ENCODE measurements at places on chromosomes 12 and 14. TPM values are rescaled to one million over a fixed set of nuclear protein-coding genes. Genes with fewer than 3 reads are reported as not detected.

OR11H12 gene
- total RNA-seq = not detected

COL2A1 gene
- total RNA-seq = not detected

STON2 gene
- 8.1 TPM for total RNA-seq

MANSC1 gene
- total RNA-seq = 36.6 TPM

OR4E2 gene
- not detected for total RNA-seq

FRMD6 gene
- 72.3 TPM for total RNA-seq

TSPAN9 gene
- 39.5 TPM for total RNA-seq

IL26 gene
- total RNA-seq = not detected

LACRT gene
- total RNA-seq = not detected

DNA sequence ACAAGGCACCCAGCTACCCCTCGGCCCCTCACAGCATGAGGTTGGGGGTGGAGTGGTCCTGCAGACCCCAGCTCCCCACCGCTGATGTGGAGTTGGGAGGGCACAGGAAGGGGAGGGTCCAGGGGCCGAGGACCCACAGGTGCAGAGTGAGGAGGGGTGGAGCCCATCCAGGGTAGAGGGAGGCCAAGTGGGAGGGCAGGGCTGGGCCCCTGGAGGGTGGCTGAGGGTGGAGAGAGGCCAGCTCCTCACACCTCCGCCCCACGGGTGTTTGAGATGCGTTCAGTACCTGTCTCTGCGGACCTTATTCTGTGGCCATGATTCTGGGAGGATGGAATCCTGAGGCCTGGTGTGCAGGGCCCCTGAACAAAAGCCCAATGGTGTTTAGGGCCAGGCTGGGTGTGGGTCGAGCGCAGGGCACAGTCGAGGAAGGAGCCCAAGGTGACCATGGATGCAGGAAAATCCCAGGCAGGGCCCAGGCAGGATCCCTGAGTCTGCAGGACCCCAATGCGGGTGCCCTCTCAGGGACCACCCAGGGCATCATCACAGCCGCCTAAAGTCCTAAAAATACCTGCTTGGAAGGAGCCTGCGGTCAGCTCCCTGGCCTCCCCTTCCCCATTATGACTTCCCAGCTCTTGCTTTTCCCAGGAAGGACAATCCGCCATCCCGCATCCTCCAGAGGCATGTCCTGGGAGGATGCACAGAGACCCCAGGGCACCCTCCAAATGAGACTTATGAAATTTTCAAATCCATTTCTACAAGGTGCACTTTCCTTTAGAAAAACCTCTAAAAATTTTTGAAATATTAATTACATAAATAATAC lies 377.1 kb upstream of the SFSWAP start:
- H3K27ac ChIP-seq = no peak overlapping the region
- no peak overlapping the region for H3K4me3 ChIP-seq
- no peaks in the 10 kb centered on the region for H3K4me1 ChIP-seq
- no peak for DNase-seq
- H3K36me3 ChIP-seq = no peaks in the 10 kb centered on the region

DNA sequence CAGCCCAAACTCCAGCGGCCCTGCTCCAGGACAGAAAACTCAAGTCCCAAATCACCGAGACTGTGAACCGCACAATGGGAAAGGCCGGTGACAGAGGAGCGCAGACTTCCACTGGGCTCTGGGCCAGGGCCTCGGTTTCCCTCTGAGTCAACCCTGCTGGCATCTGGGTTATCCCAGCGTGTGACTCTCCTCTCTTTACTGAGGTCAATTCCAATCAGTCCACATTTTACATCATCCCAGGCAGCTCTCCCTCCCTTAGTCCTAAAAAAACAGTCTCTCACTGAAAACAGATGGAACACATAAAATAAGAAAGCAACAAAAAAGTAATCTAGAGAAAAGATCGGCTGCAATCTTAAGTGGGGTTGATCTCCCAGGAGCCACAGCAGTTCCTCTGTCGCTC lies 36.9 kb downstream of the ITPK1 start:
- no peak overlapping the region for H3K27ac ChIP-seq
- peaks cover 32% of the 10 kb centered on the region for H3K4me1 ChIP-seq
- no peaks in the 10 kb centered on the region for H3K36me3 ChIP-seq
- no peak overlapping the region for H3K4me3 ChIP-seq
- H3K27me3 ChIP-seq = no peaks in the 10 kb centered on the region
- no peak for DNase-seq

DNA sequence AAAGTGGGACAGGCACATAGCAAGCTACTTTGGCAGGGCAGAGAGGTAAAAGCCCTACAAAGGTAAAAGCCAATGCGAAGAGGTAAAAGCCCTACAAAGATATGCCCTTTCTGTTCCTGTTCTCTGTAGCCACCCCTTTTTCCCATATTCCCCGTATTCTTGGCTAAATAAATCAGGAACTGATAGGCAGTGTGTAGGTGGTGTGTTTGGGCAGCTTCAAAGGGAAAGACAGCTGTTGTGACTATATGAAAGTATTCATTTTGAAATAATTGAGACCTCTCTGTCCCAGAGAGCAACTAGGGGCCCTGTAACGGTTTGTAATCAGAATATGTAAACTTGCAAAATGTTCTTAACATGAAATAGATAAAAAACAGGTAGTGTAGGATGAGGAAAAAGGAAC lies 11.3 kb upstream of the SLC41A2 start:
- DNase-seq = no peak
- no peak overlapping the region for H3K4me3 ChIP-seq
- no peak overlapping the region for H3K27ac ChIP-seq
- no peaks in the 10 kb centered on the region for H3K36me3 ChIP-seq
- peaks cover 12% of the 10 kb centered on the region for H3K4me1 ChIP-seq

GRCh38 chr14:60396718-60397343 lies 89.0 kb downstream of the C14orf39 start:
- no peaks in the 10 kb centered on the region for H3K4me1 ChIP-seq
- no peak overlapping the region for H3K4me3 ChIP-seq
- DNase-seq = no peak
- no peaks in the 10 kb centered on the region for H3K27me3 ChIP-seq

GRCh38 chr12:116106870-116107269 lies 170.6 kb downstream of the MED13L start:
- H3K4me3 ChIP-seq = no peak overlapping the region
- H3K36me3 ChIP-seq = no peaks in the 10 kb centered on the region
- H3K27me3 ChIP-seq = no peaks in the 10 kb centered on the region
- H3K27ac ChIP-seq = no peak overlapping the region
- no peak for DNase-seq

GRCh38 chr12:78555802-78556201 lies 308.8 kb upstream of the SYT1 start:
- H3K27ac ChIP-seq = no peak overlapping the region
- H3K36me3 ChIP-seq = no peaks in the 10 kb centered on the region
- no peaks in the 10 kb centered on the region for H3K27me3 ChIP-seq
- no peak for DNase-seq
- H3K4me3 ChIP-seq = no peak overlapping the region

GRCh38 chr12:48986720-48987291 lies 8.7 kb downstream of the WNT1 start:
- DNase-seq = no peak
- H3K27ac ChIP-seq = no peak overlapping the region
- H3K4me1 ChIP-seq = peaks cover 18% of the 10 kb centered on the region
- H3K4me3 ChIP-seq = no peak overlapping the region

- no peak for DNase-seq
- H3K36me3 ChIP-seq = no peaks in the 10 kb centered on the region
- H3K4me3 ChIP-seq = no peak overlapping the region
- H3K27me3 ChIP-seq = no peaks in the 10 kb centered on the region
- no peak overlapping the region for H3K27ac ChIP-seq
- no peaks in the 10 kb centered on the region for H3K4me1 ChIP-seq
Measured at GRCh38 chr12:69894800-69895383, 69.9 kb downstream of the MYRFL start.

DNA sequence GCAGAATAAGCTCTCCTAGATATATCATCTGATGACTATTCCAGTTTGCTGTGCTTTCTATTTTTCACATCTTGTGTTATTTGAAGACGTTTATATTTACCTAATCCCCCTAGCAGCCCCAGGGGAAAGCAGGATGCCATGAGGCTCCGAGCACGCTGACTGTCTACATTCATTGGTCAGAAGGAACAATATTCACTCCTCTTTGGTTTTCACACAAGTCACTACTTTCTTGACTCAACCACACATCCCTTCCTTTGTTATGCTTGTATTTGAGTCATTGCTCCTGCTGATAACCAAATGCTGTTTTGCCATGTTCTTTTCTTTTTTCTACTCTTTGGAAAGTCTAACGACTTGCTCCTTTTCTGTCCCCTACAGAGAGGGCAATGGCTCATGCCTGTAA lies 86.5 kb upstream of the SLC38A2 start:
- no peak overlapping the region for H3K4me3 ChIP-seq
- peaks cover 26% of the 10 kb centered on the region for H3K4me1 ChIP-seq
- no peaks in the 10 kb centered on the region for H3K36me3 ChIP-seq
- no peaks in the 10 kb centered on the region for H3K27me3 ChIP-seq
- peak overlapping the region; percentile 61 for H3K27ac ChIP-seq
- no peak for DNase-seq

GRCh38 chr14:35403114-35403602 lies 1.4 kb downstream of the NFKBIA start:
- H3K27ac ChIP-seq = peak overlapping the region; percentile 82
- H3K27me3 ChIP-seq = no peaks in the 10 kb centered on the region

DNA sequence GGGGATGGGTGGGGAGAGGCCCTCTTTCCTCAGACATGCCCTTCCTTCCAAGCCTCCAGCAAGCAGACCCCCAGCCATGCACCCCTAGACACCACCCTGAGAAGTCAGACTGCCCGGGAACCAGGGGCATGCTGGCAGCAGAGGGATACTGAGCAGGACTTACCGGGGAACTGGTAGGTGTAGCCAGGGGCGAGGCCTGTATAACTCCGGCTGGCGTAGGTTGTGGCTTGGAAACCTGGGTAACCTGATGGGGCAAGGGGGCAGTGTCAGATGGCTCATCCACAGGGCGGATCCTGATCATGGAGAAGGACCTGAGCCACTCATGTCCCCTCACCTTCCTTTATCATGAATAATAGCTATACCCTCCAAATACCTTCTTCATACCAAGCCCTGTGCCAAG lies 15.8 kb downstream of the MSI1 start:
- no peaks in the 10 kb centered on the region for H3K36me3 ChIP-seq
- H3K27me3 ChIP-seq = no peaks in the 10 kb centered on the region
- peaks cover 13% of the 10 kb centered on the region for H3K4me1 ChIP-seq
- H3K4me3 ChIP-seq = no peak overlapping the region
- no peak overlapping the region for H3K27ac ChIP-seq

DNA sequence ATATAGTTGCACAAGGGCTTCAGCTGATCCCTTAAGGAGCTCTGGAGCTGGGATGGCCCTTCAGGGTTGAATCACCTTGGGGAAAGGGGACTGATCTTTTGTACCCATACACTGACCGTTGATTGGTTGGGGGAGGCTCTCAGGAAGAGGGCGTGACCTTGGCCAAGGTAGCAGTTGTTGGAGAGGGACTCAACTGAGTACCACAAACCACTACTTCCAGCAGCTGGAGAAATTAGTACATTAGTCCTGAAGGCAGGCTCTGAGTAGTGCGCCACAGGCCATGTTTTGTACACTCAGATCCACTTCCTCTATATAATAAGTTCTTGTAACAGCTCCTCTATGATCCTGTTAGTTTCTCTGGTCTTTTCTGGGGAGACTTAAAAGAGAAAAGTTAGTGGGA lies 317.6 kb downstream of the CCDC91 start:
- no peaks in the 10 kb centered on the region for H3K36me3 ChIP-seq
- no peaks in the 10 kb centered on the region for H3K4me1 ChIP-seq
- no peak for DNase-seq
- H3K27me3 ChIP-seq = no peaks in the 10 kb centered on the region
- H3K27ac ChIP-seq = no peak overlapping the region

DNA sequence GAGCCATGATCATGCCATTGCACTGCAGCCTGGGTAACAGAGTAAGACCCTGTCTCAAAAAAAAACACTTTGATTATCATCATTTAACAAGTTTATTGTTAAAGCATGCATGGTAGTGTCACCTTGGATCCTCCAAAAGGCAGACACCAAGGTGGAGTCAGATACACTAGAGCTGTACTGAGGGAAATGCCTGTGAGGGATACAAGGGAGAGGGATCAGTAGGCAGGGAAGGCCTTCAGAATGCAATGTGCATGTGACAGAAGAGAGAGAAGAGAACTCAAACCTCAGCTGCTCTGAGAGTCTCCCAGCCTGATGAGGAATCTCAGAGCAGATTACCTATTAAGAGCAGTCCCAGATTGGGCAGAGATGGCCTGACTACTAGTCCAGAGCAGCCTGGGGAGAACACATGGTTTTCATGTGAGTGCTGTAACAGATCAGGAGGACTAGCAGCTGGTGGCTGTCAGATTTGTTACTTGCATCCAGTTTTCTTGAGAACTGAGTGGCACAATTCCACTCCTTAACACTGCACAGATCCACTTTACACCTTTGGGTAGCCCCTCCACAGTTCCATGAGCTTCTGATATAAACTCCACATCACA lies 38.0 kb upstream of the A2ML1 start:
- peaks cover 29% of the 10 kb centered on the region for H3K4me1 ChIP-seq
- H3K36me3 ChIP-seq = no peaks in the 10 kb centered on the region
- no peak overlapping the region for H3K27ac ChIP-seq

DNA sequence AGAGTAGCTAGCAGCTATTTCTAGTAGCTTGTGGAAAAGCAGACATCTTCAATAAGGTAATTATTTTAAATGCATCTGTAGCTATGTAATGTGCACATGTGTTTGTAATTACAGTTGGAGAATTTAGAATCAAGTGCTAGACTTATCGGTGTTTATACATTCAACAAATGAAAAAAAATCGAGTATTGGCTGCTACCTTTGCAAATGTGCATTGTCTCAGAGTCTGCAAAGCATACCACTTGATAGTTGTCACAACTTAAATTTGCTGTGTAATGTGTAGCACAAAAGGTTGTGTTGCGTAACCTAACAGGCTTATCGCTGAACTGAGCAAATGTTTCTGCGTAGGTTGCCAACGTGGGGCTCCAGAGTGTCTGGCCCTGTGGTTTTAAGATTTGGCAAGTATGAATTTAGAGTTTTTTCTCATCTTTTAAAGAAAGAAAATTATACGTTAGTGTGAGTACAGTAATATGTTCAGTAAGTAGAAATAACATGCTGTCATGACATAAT lies 44.3 kb downstream of the TMTC2 start:
- no peak overlapping the region for H3K27ac ChIP-seq
- H3K36me3 ChIP-seq = no peaks in the 10 kb centered on the region
- DNase-seq = no peak
- H3K4me3 ChIP-seq = no peak overlapping the region
- no peaks in the 10 kb centered on the region for H3K4me1 ChIP-seq

DNA sequence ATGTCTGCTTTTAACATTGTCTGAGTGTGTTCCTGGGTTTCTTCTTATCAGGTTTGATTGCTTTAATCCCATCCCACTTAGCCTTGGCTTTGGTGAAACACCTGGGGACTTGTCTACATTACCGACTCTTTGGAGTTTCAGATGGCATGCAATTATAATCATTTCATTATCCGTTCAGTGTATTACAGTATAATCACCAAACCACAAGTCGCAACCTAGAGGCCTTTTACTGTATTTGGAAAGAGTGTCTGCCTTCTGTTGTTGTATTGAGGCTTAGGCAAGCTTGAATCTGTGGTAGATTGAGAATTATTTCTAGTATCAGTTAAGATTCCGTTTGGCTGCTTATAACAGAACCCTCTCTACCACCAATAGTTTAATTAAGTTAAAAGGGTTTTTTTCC lies 103.9 kb downstream of the TGFB3 start:
- no peaks in the 10 kb centered on the region for H3K27me3 ChIP-seq
- H3K4me1 ChIP-seq = peaks cover 7% of the 10 kb centered on the region
- no peak overlapping the region for H3K27ac ChIP-seq
- no peak for DNase-seq
- H3K4me3 ChIP-seq = no peak overlapping the region
